ENCODE measurements at places on chromosomes 4 and X.
A peak's percentile ranks its signal among the peaks of the same experiment; 100 is the strongest.

DNA sequence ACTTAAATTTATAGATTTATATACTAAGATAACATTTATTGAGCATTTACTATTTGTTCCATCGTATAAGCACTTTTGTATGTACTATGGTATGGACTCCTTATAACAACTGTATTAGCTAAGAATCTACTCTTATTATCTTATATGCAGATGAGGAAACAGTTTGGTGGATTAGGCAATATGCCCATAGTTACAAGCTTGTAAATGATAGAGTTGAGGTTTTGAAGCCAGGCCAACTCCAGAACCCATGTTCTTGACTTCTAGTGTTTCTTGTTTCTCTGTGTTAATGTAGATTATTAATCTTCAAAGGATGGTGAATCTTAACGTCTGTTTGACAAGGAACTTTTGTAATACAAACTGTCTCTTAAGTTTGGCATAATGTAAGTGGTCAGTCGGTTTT, 71.3 kb downstream of the STIM2 start:
- no peak overlapping the region for H3K4me3 ChIP-seq
- no peak for DNase-seq
- H3K4me1 ChIP-seq: peaks cover 5% of the 10 kb centered on the region
- H3K27ac ChIP-seq: no peak overlapping the region
- no peaks in the 10 kb centered on the region for H3K27me3 ChIP-seq

- no peak overlapping the region for H3K4me3 ChIP-seq
- H3K36me3 ChIP-seq: no peaks in the 10 kb centered on the region
- DNase-seq: no peak
- H3K4me1 ChIP-seq: no peaks in the 10 kb centered on the region
- H3K27ac ChIP-seq: no peak overlapping the region
These were observed 329.2 kb upstream of the HAND2 start for GRCh38 chr4:173859091-173859713.

DNA sequence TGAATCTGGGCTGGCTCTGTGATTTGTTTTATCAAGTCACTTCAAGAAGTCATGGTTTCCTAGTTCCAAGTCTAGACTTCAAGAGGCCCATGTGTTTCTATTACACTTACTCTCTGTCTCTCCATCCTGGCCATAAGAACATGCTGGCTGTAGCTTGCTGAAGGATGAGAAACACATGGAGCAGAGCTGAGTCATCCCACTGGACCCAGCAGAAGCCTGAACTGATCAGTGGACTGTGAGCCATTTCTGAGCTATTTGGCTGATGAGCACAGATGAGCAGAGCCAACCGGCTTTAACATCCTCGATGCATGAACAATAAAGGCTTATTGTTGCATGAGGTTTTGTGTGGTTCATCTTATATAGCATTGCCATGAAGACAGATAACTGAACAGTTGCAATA, 290.6 kb upstream of the BOD1L1 start:
- H3K4me3 ChIP-seq: no peak overlapping the region
- peak overlapping the region; percentile 90 for H3K27ac ChIP-seq

DNA sequence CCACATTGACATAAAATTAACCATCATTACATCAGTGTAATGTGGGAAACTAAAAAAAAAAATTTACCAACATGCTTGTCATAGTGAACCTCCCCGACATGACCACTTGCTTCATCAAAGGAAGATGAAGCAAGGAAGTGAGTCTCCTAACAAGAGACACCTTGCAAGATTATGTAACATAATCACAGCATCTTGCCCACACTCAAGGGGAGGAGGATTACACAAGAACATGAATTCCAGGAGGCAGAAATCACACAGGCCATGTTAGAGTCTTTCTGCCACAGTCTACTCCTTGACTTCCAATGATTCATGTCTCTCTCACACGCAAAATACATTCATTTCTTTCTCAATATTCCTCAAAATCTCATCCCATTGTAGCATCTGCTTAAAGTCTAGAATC, 93.3 kb downstream of the AKAP4 start:
- no peak overlapping the region for H3K4me3 ChIP-seq
- H3K27ac ChIP-seq: no peak overlapping the region
- no peak for DNase-seq
- H3K36me3 ChIP-seq: no peaks in the 10 kb centered on the region
- no peaks in the 10 kb centered on the region for H3K27me3 ChIP-seq
- H3K4me1 ChIP-seq: no peaks in the 10 kb centered on the region

GRCh38 chr4:114037988-114038387, 58.5 kb upstream of the ARSJ start:
- no peaks in the 10 kb centered on the region for H3K27me3 ChIP-seq
- DNase-seq: no peak

GRCh38 chrX:2788980-2789379, 37.1 kb downstream of the XG start:
- no peak overlapping the region for H3K4me3 ChIP-seq
- DNase-seq: no peak
- no peaks in the 10 kb centered on the region for H3K36me3 ChIP-seq
- no peak overlapping the region for H3K27ac ChIP-seq
- H3K27me3 ChIP-seq: peaks cover 6% of the 10 kb centered on the region

GRCh38 chrX:81259020-81259713, 57.3 kb downstream of the SH3BGRL start:
- H3K4me1 ChIP-seq: peaks cover 54% of the 10 kb centered on the region
- peak overlapping the region; percentile 88 for H3K27ac ChIP-seq
- DNase-seq: no peak
- H3K27me3 ChIP-seq: no peaks in the 10 kb centered on the region
- peak overlapping the region; percentile 14 for H3K4me3 ChIP-seq

DNA sequence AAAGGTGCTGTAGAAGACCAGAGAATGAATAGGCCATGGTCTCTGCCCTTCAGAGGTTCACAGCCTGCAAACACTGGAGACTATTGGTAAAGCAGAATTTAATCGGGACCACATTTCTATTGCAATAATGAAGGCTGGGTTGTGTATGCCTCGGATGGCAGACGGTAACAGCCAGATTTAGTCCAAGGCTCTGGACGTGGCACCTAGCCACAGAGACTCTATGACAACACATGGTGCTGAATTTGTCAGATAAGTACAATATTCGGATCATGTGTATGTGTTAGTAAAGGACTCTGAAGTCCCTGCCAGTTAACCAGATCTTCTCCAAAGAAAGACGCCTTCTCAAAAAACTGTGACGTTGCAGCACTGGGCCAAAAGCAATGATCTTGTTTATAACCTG, 129.0 kb downstream of the DCTD start:
- H3K27ac ChIP-seq: no peak overlapping the region
- peaks cover 31% of the 10 kb centered on the region for H3K36me3 ChIP-seq
- H3K27me3 ChIP-seq: no peaks in the 10 kb centered on the region
- DNase-seq: no peak
- H3K4me3 ChIP-seq: no peak overlapping the region
- H3K4me1 ChIP-seq: no peaks in the 10 kb centered on the region

DNA sequence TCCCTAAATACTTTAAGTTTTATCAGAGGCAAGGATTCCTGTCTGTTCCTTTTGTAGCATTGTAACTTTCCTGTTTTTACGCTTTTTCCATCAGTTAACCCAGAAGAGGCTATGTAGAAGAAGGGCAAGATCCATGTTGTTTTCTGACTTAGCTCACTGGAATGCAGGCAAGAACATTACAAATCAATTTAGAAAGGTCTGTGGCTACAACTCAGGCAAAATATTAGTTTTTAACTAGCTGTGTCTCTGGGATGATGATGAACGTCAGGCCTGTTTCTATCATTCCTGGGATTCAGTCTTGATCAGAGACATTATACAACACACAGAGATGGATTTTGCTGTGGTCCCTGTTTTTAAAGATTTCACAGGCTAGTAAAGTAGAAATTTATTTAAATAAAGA, 813.0 kb upstream of the POU3F4 start:
- no peaks in the 10 kb centered on the region for H3K27me3 ChIP-seq
- no peak overlapping the region for H3K4me3 ChIP-seq
- no peaks in the 10 kb centered on the region for H3K36me3 ChIP-seq

DNA sequence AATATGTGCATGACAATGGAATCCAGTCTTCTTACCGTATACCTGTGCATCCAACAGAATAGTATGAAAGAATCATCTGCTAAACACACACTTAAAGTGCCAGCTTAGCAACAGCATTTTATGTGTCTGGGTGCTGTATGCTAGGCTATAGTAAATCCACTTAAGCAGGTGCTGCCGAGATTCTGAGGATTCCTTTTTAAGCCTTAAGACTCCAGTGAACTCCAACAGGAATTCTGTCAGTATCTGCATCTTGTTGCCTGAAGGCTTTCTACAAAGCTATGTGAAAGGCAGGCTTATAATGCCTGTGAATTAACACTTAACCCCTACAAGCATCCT, 1076.4 kb upstream of the PABPC4L start:
- no peak for DNase-seq
- peaks cover 66% of the 10 kb centered on the region for H3K4me1 ChIP-seq
- H3K27me3 ChIP-seq: no peaks in the 10 kb centered on the region
- no peaks in the 10 kb centered on the region for H3K36me3 ChIP-seq
- no peak overlapping the region for H3K27ac ChIP-seq
